ENCODE measurements at places on chromosomes 2 and 18. TPM values are rescaled to one million over a fixed set of nuclear protein-coding genes. Genes with fewer than 3 reads are reported as not detected.
A peak's percentile ranks its signal among the peaks of the same experiment; 100 is the strongest.

DNA sequence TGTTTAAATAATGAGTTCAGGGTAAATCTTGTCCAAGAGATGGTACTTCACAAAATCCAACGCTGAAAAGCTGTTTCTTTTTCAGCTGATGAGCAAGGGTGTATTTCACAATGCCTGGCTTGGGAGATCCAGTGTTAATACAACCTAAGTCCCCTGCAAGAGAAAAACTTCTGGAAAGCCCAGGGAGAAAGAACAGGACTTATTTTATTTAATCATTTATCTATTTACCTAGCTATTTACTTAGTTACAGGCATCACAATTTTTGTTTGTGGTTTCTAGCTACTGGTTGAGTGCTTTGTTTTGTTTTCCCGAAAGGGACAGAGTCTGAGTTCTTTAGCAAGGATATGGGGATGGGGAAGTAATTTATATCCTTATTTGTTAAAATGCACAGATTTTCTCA, 598.2 kb upstream of the SYT4 start:
- DNase-seq: no peak

DNA sequence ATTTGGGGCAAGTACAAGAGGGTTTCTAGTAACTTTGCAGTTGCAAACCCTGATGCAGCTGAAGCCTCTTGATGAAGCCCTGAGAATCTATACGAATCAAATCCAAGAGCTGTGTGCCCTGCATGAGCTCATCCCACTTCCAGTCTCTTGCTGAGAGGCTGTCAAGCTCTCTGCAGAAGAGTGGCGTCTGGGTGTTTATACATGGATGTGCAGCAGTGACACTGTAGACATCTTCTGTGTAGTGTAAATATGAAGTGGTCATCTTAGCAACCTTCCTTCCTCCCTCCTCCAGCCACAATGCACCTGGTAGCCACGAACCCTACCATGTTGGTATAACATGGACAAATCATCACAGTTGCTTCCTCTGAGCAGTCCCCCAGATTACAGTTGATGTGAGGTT, 18.4 kb upstream of the KIAA2012 start:
- DNase-seq: no peak

- no peak for DNase-seq
Observed at GRCh38 chr2:136086253-136087016, 31.5 kb downstream of the CXCR4 start.

DNA sequence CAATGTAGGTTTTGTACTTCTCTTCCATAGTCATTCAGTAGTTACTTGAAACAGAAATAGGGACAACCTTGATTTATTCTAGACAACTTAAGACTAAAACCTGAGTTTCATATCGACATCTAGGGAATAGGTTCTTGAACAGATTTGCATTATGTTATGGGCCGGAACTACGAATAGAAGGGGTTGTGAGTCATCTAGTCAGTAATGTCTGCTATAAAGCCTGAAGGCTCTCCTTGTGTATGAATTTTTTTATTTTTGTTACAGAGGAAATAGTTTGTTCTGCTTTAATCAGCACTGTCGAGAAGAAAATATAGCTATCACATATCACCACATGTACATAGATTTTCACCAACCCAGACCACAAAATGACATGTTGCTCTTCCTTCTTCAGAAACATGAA, 17.3 kb upstream of the TRIM43 start:
- no peak for DNase-seq

DNA sequence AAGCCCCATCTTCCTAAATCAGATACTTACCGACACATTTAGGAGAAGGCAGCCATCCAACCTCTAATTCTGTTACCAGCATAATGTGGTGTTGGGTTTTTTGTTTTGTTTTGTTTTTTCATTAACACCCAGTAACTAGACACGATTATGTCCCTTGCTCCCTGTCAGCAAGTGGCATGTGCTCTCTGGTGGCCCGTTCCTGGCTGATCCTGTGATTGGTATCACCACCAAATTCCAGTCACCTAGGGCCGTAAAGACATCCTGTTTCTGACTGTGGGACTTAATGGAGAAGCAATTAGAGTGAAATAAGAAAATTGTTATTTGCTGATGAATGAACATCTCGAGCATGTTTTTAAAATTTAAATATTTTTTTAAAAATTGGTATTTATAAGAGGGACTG, 5.9 kb upstream of the DLX1 start:
- no peak for DNase-seq

- DNase-seq: no peak
Observed at GRCh38 chr2:66571918-66572317, 137.0 kb downstream of the MEIS1 start.

GRCh38 chr2:204611017-204611631, 65.8 kb downstream of the PARD3B start:
- no peak for DNase-seq

GRCh38 chr2:69914950-69915945, at the start of gene MXD1:
Gene MXD1 (plus strand): TSS chr2:69915109. CDS start chr2:69915331, 222 bp downstream.
- DNase-seq: peak; percentile 100

DNA sequence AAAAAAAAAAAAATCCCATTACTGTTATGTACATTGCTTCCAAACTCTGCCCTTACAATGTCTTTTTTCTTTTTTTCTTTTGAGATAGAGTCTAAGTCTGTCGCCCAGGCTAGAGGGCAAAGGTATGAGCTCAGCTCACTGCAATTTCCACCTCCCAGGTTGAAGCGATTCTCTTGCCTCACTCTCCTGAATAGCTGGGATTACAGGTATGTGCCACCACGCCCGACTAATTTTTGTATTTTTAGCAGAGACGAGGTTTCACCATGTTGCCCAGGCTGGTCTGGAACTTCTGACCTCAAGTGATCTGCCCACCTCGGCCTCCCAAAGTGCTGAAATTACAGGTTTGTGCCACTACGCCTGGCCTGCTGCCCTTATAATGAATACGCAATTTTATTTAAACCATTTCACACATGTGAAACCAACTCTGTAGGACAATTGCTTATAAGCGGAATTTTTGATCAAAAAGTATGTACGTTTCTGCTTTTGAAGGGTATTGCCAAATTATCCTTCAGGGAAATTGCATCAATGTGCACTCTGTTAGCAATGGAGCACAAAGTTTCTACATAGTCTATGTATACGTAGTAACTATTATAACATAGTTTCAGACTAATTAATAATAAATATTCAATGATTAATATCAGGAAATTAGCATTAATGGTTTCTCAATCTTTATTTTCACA, 55.7 kb upstream of the ACTR3 start:
- DNase-seq: no peak

DNA sequence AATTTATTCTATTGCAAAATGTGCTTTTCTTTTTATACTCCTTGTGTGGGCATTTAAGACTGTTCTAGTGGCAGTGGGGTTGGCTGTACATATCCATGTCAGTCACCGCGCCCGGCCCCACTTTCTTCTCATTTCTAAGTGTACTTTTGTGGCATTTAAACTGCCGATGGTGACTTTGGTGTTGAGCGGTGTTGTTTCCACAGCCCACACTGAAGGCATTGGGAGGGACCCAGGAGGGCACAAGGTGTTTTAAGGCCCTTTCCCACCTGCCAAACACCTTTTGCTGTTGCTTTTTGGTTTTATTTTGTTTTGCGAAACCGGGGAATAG, 369.7 kb downstream of the MTX2 start:
- no peak for DNase-seq

GRCh38 chr2:19251554-19251953, 106.9 kb downstream of the OSR1 start:
- no peak for DNase-seq

- DNase-seq: no peak
Observed at GRCh38 chr2:200357845-200358244, 51.4 kb downstream of the SPATS2L start.

- no peak for DNase-seq
Observed at GRCh38 chr2:178448968-178449661, 1.9 kb downstream of the PRKRA start.

DNA sequence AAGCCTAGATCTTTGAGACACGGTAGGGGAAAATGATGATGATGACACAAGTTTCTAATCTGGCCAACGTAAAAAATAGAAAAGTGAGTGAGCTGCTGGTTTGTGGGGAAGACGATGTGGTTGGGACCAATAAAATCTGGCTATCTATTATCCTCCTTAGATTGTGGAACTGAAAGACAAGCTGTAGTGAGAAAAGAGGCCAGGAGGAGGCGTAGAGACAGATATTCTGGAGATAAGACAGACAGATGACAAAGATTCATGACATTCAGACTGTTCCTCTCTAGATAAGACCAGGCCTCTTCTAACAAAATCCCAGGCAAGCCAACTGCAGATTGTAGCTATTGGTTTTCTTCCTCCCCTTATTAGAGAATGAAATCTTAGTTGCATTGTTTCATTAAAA, 376.3 kb upstream of the UBE2E3 start:
- DNase-seq: no peak

GRCh38 chr2:23563673-23564614, 179.0 kb downstream of the KLHL29 start:
- peak; percentile 54 for DNase-seq

REL gene
- total RNA-seq: 25.1 TPM

NPAS2 gene
- total RNA-seq: 11.8 TPM

PDIA6 gene
- 166 TPM for total RNA-seq

BOLL gene
- 0.11 TPM for total RNA-seq

LRP1B gene
- 13.3 TPM for total RNA-seq

GPR39 gene
- 3.2 TPM for total RNA-seq

CABYR gene
- 4.8 TPM for total RNA-seq

MPV17 gene
- 46.2 TPM for total RNA-seq
